ENCODE measurements at places on chromosomes 7 and 10.

DNA sequence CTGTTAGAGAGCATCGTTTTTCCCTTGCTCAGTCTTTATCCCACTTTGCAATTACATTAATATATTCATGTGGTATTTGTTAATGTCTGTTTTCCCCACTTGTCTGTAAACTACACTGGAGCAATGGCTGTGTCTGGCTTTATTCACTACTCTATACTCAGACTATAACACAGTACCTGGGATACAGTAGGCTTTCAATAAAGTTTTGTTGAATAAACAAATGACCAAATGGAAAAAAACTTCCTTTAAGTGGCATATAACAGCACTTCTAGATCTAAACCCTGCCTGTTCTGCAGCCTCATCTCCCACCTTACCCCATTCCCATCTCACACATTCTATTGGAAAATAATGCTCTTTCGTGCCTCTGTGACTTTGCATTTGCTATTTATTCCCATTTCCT lies 57.3 kb upstream of the SPOCK2 start:
- DNase-seq: no peak

DNA sequence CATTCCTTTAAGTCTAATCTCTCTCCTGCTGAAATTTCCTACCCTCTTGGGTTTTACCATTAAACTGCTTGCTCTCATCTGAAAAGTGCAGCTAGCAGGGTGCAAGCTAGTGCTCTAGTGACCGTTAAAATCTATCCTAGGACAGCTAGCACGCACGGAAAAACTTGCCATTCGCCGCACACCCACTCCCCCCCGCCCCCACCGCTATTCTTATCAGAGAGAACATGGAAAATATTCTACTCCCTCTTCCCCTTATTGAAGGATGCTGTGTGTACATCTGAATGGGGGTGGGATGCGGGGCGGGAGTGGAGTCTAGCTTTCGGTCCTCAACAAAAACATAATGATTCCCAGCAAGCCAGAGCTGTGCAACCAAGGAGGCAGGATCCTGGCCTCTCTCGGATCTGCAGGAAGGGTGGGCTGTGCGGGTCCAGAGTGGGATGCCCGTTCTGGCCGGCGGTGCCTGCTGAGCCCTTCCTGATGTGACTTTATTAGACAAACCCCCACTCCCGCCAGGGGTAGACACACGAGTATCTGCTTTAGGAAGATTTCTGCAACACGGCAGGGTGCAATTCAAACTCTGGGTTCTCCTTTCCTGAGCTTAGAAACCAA lies 1.1 kb upstream of the ADRA2A start:
- DNase-seq: no peak

GRCh38 chr10:77532068-77532467 lies 105.5 kb downstream of the KCNMA1 start:
- peak; percentile 75 for DNase-seq

DNA sequence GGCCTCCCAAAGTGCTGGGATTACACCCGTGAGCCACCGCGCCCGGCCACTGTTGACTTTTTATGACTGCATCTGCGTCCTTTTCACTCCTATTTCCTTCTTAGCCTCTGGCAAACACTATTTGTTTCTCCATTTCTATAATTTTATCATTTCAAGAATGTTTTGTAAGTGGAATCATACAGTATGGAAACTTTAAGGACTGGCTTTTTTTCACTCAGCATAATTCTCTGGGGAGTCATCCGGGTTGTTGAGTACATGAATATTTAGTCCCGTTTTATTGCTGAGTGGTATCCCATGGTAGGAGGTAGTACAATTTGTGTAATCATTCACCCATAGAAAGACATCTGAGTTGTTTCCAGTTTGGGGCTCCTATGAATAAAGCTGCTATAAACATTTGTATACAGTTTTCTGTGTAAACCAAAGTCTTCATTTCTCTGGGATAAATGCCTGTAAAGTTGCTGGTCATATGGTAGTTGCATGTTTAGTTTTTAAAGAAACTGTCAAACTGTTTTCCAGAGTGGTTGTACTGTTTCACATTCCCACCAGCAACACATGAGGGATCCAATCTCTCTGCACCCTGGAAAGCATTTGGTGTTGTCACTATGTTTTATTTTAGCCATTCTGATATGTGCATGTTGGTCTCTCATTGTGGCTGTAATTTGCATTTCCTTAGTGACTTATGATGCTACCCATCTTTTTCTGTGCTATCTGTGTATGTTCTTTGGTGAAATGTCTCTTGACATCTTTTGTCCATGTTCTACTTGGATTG lies 139.6 kb upstream of the EEPD1 start:
- DNase-seq: no peak

- no peak for DNase-seq
Observed at GRCh38 chr10:103916876-103917275, 1.1 kb downstream of the STN1 start.

DNA sequence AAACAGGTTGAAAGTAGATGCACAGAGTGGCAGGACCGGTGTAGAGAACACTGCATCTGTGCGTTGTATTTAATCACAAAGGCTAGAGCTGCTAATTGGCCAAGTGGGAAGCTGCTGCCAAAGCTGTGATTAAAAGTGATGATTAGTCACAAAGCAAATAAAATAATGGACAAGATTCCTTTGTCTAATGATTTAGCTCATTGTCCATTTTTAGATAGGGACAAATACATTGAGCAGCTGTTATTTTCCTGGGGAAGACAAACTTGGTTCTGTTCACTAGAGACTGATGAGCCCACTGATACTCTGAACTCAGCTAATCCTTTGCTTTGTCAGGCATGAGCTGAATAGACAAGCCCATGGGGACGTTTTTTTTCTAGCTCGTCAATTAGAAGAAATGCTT lies 19.7 kb downstream of the UBE3C start:
- DNase-seq: no peak

GRCh38 chr10:6912929-6913328 lies 332.9 kb upstream of the PRKCQ start:
- no peak for DNase-seq

DNA sequence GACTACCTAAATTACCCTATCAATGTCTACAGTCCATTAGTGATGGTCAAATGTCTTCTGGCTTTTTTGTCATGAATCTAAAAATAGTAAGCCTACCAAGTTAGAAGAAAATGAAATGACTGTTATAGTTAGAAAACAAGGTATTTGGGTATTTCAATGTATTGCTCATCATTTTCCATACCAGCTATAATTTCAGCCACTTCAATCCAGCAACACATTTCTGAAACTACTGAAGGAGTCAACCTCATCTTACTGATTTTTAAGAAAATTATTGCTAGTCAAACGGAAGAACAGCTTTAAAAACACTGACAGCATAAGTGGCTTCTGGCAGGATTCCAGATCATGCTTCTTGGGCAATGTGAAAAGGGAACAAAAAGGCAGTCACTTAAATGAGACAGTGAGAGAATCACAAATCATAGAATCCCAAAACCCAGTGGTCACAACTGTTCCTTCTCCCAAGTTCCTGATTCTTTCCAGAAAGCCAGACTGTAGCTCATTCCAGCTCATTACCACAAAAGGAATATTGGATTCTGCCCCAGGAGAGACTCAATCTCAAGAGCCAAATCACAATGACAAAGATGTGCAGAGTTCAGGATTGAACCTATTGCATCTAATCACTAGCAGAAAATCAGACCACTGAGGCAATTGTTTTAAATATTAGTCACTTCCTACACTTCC lies 61.2 kb upstream of the LRRN3 start:
- DNase-seq: no peak

- DNase-seq: no peak
Observed at GRCh38 chr10:46312953-46313352, 26.2 kb downstream of the ANTXRL start.

GRCh38 chr10:88687853-88688467 lies 18.1 kb upstream of the LIPK start:
- peak; percentile 4 for DNase-seq

GRCh38 chr7:24800667-24801066 lies 43.4 kb upstream of the GSDME start:
- no peak for DNase-seq

DNA sequence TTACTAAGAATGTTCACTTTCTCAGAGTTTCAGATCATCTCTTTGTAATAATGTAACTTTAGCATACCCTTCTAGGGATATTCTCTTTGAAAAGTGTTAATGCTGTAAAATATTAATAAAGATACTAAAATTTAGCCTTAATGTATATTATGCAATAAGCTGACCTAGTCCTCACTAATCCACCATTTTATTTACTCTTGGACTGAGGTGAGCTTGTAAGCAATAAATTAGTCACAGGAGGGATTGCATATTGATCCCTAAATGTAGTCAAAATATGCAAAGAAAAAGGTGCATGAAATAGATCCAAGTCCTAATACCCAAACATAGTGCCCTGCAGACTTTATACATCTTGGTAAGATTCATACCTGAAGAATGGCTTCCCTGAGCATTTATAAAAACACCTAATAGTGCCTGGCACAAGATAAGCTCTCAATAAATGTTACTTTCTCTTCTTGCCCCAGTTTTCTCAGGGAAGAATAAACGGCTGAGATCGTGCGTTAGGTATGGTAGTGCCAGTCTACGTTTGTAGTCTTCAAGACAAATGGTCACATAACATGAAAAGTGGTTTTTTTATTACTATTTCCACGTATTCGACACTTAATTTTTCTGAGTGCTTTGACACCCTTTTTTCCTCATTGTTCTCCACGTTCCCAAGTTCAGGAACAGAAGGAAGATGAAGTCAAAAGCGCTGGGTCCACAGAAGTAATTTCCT lies 14.3 kb downstream of the INSIG1 start:
- DNase-seq: no peak

DNA sequence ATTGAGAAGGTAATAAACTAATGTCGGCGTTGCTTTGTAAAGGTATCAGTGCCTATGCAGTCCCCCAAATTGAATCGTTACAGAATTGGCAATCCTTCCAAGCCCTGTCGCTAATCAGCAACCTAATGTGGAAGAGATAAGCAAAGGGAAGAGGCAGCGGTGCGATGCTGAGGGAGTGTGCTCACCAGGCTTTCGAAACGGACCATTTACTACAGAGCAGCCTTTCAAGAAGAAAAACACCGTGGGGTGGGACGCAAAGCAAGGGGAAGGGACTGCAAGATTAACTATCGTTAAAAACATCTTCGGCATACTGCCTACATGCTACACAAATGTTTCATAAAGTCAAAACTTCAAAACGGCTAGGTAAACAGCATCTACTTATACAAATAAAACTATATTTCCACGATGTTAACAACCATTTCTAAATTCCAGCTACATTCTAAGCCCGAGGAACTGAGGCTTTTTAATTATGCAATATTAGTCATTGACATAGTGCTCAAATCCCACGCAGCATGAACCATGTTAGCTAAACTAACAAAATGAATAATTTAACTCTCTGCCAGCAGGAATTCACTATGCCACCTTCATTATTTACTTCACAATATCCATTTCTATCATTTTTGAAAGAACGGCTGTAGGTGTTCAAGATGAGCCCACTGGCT lies 85.2 kb downstream of the CHCHD3 start:
- DNase-seq: no peak

GRCh38 chr10:118032564-118032963 lies 14.2 kb downstream of the RAB11FIP2 start:
- no peak for DNase-seq

GRCh38 chr7:130741331-130741995 lies 7.5 kb upstream of the KLF14 start:
- DNase-seq: no peak

- no peak for DNase-seq
Observed at GRCh38 chr10:67114945-67115344, 189.1 kb downstream of the LRRTM3 start.

- DNase-seq: no peak
Observed at GRCh38 chr7:9962742-9963141, 1010.9 kb upstream of the PHF14 start.

DNA sequence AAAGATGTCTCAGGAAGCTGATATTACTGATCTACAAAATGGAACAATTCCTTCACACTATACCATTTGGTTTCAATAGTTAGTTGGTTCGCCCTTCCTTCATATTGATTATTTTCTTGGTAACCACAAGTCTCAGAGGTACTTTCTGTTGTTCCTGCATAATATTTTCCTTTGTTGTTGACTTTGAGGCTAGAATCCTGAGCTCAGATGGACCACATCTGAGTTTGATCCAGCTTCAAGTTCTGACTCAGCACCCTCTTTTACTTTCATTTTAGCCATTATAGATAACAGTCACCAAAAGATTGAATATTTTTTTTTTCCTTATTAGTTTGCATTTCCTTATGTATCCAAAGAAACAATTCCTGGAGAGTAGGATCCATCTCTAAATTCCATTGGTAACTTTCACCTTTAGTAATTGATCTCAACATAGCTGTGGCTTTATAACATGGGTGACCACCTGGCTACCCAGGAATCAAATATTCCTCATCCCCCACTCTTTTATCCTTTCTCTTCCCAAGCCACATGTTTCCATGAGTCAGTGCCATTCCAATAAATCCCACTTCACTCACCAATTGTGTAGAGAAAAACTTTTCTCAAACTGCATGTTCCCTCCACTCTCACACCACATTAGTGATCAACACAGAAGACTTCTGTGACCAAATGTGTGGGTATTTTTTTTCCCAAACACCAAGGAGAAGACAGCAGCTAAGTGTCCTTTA lies 9.7 kb upstream of the ABCA13 start:
- DNase-seq: no peak

All from hepatic stellate cell (primary cell).